Neuronal stem cell (in vitro differentiated cells): ENCODE measurements at places on chromosomes 11 and 22.

DNA sequence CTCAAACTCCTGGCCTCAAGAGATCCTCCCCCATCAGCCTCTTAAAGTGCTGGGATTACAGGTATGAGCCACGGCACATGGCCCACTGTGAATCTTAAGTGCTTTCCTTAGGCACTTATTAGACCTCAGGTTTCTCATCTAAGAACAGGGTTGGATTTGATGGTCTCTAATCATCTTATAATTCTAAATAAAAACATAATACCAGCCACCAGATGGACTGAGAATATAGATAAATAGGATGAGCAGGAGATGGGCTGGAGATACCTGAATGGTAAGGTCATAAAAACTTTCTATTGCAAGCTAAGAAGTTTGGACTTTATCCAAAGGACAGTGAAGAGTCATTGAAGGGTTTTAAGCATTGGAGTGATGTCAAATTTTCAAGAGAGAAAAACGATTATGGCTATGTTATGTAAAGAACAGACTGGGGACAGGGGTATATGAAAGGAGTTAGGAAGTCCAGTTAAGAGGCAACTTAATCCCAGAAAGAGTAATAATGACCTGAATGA is 85.2 kb downstream of the RELT start:
- no peak for DNase-seq

DNA sequence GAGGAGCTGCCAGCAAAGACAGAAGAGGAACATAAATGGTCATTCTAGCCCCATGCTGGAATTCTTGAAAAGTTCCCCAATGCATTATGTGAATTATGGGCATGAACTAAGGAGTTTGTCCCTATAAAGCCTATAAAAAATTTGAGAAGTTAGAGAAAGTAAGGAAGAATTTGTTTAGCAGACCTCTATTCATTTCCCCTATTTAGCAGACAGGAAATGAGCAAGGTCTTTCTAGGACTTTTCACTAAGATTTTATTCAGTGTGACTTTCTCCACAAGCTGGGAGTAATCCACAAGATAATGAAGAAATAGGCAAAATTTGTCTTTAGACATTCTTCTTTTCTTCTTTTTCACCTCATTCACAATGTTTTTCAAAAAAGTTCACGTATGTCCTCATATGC is 20.0 kb downstream of the PRRG4 start:
- DNase-seq, result no peak

GRCh38 chr11:33723238-33723881 is 12.9 kb downstream of the CD59 start:
- no peak for DNase-seq

- DNase-seq, result no peak
Measured at GRCh38 chr22:41540006-41540315, 4.3 kb downstream of the POLR3H start.

- no peak for DNase-seq
Measured at GRCh38 chr11:88357323-88358039, 19.9 kb upstream of the CTSC start.

DNA sequence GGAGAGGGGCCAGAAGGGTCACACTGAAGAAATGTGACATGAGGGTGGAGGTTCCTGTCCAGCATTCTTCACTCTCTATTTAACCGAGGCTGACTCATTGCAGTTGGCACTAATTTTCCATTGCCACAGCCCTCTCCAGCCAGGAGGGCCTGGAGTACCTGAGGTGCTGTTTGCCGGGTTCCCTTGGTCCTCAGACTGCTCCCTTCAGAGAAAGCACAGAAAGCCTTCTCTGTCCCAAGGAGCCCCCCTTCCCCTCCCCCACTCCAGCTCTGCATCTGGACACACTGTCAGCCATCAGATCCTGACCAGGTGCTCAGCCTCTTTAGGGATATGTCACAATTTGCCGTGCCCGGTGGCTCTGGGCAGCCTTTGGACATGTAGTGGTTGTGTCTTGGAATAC is 3.2 kb upstream of the C11orf91 start:
- no peak for DNase-seq

GRCh38 chr22:40400159-40400558 is 29.8 kb downstream of the SGSM3 start:
- no peak for DNase-seq

DNA sequence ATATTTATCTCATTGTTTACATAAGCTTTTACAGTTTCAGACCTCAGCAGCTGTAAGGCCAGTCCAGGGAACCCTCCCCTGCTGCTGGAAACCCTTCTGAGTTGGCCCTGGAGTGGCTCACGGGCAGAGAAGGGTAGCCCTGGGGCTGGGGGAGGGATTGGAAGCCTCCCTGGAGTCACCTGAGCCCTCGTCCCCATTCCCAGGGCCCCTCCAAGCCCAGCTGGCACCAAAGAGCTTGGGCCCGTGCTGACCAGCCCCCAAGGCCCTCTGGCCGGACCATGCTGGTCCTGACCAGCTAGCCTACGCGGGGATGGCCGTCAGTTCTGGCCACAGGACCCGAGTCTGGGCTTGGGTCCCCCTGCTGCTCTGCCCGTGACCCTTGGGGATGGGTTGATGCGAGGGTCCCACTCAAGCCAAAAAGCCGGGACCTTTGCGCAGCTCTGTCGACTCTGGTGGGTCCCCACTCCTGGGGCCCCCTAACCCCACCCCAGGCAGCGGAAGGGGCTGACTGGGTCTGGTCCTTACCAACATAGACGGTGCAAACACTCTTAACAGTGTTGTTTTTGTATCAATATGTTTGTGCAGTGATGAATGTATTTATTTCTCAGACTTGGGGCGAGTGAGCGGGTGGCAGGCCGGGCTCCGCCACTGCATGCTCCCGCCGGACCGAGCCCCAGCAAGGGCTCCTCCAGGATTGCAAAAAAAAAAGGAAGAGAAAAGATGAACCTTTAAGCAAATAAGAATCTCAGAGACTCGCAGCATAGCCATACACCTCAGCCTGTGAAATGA is 17.5 kb upstream of the TMEM191C start:
- no peak for DNase-seq

DNA sequence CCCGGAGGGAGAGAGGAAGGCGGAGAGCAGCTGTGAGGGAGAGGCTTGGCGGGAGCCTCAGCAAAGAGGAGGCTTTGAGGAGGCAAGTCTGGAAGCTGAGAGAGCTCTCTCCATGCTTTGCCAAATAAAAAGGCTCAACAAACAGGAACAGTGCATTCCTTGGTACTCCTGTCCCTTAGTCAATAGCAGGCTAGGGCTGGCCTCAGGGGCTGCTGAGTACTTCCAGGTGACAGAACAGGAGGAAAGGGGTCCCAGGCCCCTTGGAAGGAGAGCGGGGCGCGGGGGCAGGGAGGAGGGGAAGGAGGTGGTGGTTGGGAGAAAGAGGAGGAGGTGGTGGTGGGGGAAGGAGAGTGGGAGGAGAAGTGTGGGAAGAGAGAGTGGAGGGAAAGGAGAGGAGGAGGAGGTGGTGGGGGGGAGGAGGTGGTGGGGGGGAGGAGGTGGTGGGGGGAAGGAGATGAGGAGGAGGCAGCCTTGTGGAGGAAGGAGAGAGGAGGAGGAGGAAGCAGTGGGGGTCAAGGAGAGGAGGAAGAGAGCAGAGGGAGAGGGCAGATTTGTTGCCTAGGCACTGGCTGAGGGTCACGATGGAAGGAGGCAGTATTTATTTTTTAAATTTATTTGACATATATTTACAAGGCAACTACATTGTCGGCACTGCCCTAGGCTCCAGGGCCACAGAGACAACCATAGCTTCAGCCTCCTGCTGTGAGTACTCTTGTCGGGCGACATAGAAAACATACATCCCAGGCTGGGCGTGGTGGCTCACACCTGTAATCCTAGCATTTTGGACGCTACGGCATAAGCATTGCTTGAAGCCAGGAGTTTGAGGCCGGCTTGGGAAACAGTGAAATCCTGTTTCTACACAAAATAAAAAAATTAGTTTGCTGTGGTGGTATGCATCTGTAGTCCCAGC is 74.2 kb upstream of the ZBED5 start:
- DNase-seq, result peak; percentile 43

DNA sequence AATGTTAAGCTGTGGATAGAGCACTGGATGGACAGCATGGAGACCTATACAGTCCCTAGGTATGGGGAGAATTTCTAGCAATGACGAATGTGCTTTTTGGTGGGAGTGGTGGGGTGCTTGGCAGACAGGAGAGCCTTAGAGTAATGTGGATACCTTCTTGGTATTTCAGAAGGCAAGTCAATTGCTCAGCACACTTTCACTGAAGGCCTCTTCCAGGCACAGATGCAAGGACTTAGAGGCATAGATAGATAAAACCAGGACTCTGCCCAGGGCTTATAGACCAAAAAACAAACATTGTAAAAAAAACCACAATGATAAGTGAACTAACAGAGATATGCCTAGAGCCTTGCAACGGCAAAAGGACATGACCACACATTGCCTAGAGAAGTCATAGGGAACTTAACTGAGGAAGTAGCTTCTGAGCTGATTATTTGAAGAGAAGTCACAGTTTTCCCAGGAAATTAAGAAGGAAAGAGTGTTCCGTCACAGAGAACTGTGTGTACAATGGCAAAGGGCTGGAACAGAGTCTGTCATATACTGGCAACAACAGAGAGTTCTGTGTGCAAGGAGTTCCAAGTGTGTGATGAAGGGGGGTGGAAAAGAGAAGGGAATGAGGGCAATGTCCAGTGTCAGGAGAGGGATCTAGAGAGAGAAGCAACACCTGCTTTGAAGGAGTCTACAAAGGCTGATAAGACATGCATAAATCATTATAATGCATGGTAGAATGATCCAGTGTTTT is 65.9 kb upstream of the PICALM start:
- no peak for DNase-seq

DNA sequence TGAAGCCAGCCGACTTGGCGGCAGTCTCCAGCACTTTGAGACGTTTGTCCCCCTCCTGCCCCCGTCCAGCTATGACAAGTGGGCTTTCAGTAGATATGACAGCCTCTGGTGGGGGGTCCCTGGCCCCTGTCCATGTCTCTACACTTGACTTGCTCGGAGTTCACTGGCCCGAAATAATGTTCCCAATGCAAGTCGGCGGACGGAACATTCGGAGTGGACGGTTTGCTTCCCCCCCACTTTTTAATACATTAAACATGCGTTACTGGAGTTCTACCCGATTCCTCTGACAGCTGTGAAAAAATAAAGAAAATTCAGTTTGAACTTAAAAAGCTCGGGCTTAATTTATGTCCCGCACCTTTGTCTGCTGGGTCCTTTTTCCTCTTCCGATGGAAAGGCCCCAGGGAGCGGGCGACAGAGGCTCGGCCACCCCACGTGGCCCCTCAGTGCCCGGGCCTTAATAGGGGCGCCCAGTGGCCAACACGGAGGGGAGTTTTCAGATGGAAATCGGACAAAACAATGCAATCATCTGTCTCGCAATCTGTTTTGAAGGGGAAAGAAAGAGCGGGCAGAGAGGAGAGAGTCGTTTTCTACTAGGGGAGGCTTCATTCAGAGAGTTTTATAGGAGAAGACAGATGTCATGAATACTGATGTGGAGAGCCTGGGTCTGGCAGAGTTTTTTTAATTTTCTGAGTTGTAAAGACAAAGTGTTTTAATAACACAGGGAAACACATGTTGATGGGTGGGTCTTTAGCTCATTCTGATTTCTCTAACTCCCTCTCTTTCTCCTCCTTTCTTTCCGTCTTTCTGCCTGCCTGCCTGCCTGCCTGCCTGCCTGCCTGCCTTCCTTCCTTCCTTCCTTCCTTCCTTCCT is 50.2 kb downstream of the SMIM38 start:
- DNase-seq, result no peak

- peak; percentile 17 for DNase-seq
Measured at GRCh38 chr11:84719935-84720577, 907.1 kb downstream of the DLG2 start.

DNA sequence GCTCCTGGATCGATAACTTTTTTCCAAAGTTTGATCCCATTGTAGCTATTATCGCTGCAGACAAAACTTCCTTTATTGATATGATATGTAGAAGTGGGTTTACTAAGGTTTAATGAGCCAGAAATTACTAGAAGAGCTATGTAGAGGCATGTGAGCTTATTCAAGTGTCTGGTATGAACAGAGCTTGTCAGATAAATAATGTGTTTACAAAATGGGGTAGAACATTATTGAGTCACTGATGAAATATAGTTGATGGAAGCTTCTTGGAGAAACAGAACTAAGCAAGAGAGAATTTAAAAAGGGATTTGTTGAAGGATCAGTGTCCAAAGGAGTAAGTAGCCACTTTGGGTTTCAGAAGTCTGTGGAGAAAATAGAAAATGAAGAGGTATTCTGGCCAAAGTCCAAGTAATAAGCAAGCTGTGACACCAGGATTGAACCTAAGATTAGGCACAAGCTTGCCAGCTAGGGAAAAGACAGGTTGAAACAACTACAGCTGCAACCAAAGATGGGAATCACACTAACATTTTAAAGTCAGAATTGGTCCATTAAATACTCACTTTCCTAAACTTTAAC is 104.3 kb downstream of the MAML2 start:
- DNase-seq, result no peak

- no peak for DNase-seq
Measured at GRCh38 chr11:313787-314553, at the start of gene IFITM1. Gene IFITM1, plus strand, starts transcription at chr11:314040. Its CDS starts 131 bp downstream, at chr11:314171.

DNA sequence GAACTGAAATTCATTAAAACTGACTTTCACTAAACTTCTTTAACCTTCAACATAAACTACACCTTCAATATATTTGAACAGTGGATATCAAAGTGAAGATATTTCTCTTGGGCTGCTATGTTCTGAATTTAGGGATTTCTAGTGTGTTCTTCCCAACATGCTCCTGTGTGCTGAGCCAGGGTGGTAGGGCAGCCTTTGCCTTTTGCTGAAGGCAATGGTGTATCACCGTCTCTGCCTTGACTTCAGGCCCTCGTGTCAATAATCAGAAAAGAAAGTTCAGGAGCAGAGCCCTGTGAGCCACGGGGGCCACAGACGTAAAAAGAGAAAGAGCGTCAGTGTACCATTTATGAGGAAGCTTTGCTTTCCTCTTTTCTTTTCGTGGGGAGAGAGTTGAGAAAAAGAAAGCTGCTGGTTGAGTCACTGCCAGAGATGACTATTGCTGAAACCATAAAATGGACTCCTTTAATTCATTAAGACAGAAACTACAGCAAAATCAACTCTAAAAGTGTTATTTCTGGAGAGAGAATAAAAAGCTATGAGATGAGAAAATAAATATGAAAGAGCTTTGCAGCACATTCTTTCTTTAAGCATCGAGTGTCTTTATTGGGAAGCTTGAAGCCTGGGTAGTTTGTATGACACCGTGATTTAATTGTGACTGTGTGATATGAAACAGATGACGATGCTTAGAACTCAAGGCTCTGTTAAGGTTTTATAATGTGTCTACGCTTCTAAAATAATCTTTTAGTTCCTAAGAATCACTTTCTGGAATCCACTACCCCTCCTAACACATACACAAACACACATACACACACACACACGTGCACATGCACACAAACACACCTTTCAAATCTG is 271.8 kb upstream of the MTNR1B start:
- DNase-seq, result no peak

- DNase-seq, result no peak
Measured at GRCh38 chr11:18972336-18972735, 33.1 kb upstream of the MRGPRX1 start.

GRCh38 chr11:106668147-106668546 is 350.1 kb downstream of the GUCY1A2 start:
- DNase-seq, result no peak
